Gastrocnemius medialis (tissue), 4 donors: ENCODE measurements at places on chromosomes 2 and 18.

- no peak for DNase-seq
Measured at GRCh38 chr2:54336977-54337255, 80.9 kb upstream of the TSPYL6 start.

- peak; percentile 6 for DNase-seq
Measured at GRCh38 chr18:79510731-79511241, 115.1 kb downstream of the NFATC1 start.

- no peak for DNase-seq
Measured at GRCh38 chr2:159750873-159751272, 38.6 kb downstream of the MARCHF7 start.

DNA sequence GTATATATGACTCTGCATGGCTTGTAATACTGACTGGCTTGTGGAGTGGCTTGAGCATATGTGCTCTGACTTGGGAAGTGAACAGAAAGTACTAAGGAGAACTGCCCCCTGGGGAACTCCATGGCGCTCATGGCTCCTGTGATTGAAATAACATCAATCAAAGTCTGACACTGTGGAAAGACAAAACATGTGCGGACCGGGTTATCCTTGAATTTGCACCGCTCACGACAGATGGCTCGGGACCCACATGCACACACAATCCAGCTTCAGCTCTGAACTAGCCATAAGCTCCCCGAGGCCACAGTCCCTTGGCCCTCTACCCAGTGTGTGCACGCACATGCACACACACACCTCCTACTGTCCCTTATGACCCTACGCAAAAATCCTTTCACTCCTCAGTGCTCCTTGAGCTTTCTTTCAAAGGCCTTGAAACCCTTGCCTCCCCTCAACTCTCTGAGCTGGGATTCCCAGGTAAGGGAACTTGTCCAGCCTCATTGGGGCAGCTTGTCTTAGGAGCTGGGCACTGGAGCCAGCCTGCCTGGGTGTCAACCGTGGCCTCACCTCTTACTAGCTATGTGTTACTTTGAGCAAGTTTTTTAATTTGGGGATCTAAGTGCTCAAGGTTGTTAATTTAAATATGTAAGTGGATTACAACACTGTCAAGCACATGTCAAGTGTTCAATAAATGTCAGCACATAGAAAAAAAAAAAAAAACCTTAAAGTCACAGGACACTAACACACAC is 43.6 kb downstream of the MRPS5 start:
- DNase-seq = no peak

DNA sequence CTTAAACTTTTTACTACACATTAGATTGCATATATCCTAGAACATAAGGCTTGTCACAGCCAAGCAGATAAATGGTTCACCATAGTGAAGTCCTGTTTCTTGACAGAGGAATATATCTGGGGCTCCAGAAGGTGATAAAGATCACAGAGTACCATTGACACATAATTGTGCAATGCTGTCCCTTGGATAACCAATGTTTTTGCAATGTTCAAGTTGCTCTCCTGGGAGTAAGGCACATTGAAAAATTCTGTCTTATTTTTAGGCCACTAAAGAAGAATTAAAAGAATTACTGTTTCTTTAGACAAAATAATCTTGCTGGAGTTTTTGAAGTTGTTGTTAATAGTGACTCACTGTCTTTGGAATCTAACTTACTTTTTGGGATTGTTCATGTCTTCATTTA is 1132.8 kb downstream of the LRP1B start:
- DNase-seq = no peak

DNA sequence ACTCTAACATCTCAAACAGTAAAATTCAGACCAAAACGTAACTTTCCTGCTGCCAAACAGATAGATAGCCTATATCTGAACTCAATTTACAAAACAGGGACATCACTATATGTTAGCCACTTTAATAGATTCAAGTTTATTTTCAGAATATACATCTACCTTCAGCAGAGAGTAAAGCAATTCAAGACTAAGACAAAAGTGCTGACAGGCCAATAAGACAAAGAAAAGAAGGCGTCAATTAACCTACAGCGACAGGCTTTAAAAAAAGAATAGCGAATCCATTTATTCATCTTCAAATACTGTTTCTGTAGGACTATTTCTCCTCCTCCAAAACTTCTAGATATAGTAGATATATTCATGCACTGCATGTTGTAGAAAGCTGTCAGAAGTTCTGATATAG is 333.0 kb downstream of the GRB14 start:
- DNase-seq = no peak

- no peak for DNase-seq
Measured at GRCh38 chr2:99472600-99472960, 17.2 kb downstream of the REV1 start.
